ENCODE measurements at places on chromosomes 1 and 21.

GRCh38 chr1:98001764-98002163 lies 80.9 kb upstream of the DPYD start:
- DNase-seq, result no peak

GRCh38 chr1:244163861-244164510 lies 112.9 kb downstream of the ZBTB18 start:
- peak; percentile 96 for DNase-seq

- no peak for DNase-seq
Observed at GRCh38 chr21:44822484-44823178, 4.8 kb upstream of the SUMO3 start.

DNA sequence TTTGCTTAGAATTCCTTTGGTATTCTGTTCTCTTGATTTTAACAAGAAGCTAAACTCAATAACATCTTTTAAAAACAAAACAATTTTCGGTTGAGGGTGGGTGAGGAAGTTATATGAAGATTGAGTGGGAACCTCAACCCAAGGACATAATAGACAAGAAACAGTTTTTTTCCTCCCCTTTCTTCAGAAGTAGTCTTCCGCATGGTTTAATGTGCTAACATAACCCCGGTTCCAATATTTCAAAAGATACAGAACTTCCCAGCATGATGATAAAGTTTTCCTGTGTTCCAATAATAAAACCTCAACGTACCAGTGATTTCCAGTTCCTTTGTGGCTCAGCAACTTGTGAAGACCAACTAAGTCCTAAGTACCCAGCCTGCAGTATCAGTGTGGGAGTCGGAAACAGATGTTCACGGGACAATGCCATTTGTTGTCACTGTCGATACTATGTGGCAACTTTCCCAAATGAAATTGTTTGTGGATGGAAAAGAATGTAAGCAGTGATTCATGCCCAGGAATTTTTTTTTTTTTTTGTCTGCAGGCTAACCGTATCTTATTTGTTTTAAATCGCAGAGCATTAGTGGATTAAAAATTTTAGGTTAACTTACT lies 48.5 kb downstream of the NR5A2 start:
- DNase-seq, result peak; percentile 25

DNA sequence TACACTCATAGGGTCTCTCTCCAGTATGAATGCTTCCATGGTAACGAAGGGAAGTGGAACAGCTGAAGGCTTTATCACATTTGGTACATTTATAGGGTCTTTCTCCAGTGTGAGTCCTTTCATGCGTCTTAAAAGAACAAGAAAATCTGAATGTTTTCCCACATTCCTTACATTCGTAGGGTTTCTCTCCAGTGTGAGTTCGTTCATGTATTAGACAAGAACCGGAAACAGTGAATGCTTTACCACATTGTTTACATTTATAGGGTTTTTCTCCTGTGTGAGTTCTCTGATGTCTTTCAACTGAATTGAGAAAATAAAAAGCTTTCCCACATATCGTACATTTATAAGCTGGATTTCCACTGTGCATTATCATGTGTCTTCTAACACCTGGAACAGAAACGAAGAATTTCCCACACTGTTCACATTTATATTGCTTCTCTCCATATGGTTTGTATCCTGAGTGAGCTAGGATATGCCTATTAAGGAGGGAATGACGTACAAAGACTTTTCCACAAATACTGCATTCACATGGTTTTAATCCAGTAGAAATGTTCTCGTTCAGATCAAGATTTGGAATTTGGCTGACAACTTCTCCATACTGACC lies 3.4 kb downstream of the ZNF669 start:
- DNase-seq, result no peak

- no peak for DNase-seq
Observed at GRCh38 chr1:88230126-88230525, 453.9 kb upstream of the PKN2 start.

GRCh38 chr1:204017032-204017431 lies 55.9 kb upstream of the SOX13 start:
- DNase-seq, result no peak

DNA sequence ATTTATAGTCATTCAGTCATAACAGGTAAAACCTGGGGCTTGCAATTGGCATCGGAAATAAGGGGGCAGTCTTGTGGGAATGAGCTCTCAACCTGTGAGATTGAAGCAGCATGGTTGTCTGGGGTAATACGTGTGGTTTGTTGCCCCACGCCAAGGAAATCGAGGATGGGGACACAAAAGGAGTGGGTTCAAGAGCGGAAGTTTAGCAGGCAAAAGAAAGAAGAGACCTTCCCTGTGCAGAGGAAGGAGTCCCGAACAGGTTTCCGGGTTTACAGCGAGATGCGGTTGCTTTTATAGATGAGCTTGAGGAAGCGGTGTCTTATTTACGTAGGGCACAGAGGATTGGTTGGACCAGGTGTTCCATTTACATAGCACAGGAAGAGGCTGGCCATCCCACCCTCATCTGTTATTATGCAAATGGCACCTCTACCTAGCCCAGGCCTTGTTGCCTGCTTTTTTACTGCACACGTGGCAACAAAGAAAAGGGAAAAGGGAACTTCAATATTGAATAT lies 37.3 kb downstream of the IFNAR1 start:
- no peak for DNase-seq

GRCh38 chr1:112344754-112345423 lies 51.1 kb upstream of the CTTNBP2NL start:
- no peak for DNase-seq

DNA sequence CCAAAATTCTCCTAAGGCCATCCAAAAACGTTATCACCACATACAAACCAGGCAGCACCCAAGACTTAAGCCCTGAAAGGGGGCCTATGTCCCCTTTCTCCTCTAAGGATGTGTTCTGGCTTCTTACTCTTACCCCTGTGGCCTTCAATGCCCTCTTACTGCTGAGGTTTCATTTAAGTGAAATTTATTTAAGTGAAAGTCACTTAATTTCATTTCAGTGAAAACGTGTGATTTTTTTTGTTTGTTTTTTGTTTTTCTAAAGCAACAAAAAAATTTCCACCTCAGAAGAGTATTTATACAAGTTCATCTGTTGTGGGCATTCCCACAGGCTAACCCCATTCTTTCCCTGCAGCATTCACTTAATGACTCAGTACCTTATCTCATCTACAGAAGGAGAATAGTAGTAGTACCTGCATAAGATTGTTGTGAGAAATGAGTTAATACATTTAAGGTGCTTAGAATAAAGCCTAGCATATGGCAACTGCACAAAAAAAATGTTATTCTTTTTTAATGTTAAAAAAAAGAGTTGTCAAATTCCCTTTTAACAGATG lies 220.6 kb downstream of the CHRM3 start:
- DNase-seq, result no peak

- DNase-seq, result no peak
Observed at GRCh38 chr1:206924592-206925105, 2.9 kb upstream of the FCMR start.

- no peak for DNase-seq
Observed at GRCh38 chr1:92859400-92860039, 27.7 kb downstream of the RPL5 start.

DNA sequence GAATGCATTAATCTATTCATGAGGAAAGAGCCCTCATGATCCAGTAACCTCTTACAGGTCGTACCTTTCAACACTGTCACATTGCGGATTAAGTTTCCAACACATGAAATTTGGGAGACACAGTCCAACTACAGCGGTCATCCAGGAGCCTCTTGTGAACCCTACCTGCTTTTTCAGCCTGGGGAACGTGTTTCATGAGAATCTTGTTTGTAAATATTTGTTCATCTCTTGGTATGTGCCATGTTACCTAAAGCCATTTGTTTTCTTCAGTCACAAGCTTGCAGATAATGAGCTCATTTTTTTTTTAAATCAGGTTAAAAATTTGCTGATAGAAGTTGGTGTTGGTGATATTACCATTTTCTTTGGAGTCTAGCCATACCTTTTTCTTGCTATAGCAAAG lies 37.2 kb upstream of the PDC start:
- no peak for DNase-seq

DNA sequence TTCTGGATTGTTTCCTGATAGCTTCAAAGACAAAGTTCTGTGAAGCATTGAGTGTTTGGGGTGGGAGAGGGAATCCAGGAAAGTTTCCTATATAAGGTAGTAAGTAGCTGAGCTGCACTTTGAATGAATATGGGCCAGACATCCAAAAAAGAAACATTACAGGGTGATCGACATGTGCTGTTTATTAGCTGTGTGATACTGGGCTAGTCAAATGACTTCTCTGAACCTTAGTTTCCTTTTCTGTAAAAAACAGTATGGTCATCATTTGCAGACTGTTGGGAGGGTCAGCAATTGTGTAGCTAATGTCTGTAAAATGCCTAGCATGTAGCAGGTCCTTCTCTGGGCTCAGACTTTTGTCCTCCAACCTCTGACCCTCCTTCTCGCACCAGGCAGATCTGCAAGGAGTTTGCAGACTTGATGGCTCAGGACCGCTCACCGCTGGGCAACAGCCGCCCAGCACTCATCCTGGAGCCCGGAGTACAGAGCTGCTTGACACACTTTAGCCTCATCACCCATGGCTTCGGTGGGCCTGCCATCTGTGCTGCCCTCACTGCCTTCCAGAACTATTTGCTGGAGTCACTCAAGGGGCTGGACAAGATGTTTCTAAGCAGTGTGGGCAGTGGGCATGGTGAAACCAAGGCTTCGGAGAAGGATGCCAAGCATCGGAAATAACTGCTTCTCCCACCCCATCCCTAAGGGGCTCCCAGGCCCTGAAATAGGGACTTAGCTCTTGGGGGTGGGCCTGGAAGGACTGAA lies 21.1 kb downstream of the TFAP2E start:
- DNase-seq, result no peak

DNA sequence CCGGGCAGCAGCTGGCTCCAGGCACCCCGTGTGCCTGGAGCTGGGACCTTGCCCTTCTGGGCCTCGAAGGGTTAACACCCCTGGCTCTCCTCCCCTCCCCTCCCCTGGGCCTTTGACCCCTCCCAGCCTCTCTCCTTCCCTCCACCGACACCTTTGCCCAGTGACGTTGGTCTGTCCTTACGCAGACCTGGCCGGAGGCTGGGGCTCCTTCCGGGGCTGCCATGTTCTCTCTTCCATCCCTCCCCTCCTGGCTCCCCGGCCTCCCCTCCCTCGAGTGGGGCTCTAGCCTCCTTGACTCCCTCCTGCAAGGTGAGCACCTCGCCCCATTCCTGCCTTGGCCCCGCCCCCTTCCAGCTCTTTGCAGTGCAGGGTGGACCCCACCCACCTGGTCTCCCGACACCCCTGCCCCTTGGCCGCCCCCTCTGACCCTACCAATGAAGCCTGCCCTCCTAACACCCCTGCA lies at the start of gene TMEM82:
TSS of gene TMEM82 (plus strand) at position 161 of the 463 bp plus-strand sequence. CDS start at position 222, 61 bp downstream.
- no peak for DNase-seq

GRCh38 chr1:88009916-88010315 lies 674.2 kb upstream of the PKN2 start:
- DNase-seq, result no peak

- DNase-seq, result no peak
Observed at GRCh38 chr1:203177470-203178039, 1.9 kb upstream of the MYBPH start.

GRCh38 chr1:209015092-209015491 lies 568.4 kb upstream of the CAMK1G start:
- DNase-seq, result no peak

- DNase-seq, result peak; percentile 58
Observed at GRCh38 chr1:179881642-179882252, 338 bp upstream of the TOR1AIP1 start.

DNA sequence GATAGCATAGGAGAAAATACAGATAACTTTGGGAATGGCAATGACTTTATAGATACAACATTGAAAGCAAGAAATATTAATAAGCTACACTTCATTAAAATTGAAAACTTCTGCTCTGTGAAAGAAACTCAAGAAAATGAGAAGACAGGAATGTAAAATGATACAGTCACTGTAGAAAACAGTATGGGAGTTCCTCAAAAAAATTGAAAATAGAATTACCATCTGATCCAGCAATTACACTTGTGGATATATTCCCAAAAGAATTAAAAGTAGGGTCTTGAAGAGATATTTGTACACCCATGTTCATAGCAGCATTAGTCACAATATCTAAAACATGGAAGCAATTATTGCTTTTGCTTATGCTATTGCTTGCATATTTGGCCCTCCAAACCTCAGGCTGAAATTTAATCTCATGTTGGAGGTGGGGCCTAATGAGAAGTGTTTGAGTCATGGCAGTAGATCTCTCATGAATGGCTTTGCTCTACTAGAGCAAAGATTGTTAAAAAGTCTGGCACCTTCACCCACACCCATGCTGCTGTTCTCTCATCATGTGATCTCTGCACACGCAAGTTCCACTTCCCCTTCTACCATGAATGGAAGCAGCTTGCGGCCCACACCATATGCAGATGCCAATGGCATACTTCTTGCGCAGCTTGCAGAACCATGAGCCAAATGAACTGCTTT lies 15.3 kb upstream of the AHCYL1 start:
- DNase-seq, result no peak

DNA sequence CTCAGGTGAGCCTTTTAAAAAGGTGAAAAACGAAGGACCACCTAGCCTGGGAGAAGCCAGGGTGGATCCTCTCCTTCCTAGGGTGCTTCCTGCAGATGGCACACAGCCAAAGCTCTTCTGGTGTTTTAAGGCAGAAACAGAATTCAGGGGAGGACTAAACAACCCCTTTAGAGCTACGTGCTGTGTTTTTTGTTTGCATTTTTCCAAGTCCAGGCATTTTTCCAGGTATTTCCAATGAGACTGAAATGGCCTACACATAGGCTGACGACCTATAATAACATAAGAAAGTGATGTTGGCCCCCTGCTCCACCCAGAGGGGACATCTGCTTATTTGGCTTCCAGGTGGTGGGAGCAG lies 83.8 kb downstream of the CAPZB start:
- DNase-seq, result no peak

DNA sequence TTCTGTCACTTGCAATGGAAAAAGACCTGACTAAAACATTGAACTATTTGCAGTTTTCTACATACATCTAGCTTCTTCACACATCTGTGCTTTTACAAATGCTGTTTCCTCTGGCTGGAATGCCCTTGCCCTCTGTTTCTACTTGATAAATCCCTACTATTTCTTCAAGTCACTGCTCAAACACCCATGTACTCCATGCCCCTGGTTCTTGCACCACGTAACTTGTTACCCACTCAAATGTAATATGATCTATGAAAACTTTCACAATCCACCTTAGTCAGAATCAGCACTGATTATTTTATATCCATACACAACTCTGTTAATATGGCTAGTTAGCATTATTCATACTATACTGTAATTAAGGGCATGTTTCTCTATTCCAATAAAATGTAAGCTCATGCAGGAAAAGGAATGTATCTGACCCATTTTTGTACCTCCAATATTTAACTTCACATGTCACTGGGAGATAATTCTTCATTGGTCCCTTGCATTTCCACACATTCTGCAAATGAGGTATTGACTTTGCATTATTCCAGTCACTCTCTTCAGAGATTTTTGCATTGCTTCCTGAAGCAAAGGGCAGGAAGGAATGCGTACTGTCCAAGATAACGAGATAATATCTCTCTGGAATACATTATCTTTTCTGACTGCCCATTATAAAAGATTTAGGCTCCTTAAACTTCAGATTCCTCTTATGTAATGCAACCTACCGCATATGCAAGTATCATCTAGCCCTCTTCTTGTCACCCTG lies 158.3 kb downstream of the COL24A1 start:
- no peak for DNase-seq

GRCh38 chr1:158248771-158249170 lies 5.5 kb upstream of the CD1A start:
- DNase-seq, result no peak

- no peak for DNase-seq
Observed at GRCh38 chr21:38810034-38810825, 4.5 kb downstream of the ETS2 start.

- DNase-seq, result no peak
Observed at GRCh38 chr1:210607361-210607760, 278.7 kb downstream of the HHAT start.

- no peak for DNase-seq
Observed at GRCh38 chr1:87402241-87403002, 73.7 kb downstream of the LMO4 start.

- DNase-seq, result peak; percentile 97
Observed at GRCh38 chr1:153566414-153567371, 1.0 kb upstream of the S100A2 start.
